Activated T-cell treated with anti-CD3 and anti-CD28 coated beads, Interleukin-2, amount 50 U/mL, for 24 hours (primary cell): ENCODE measurements at places on chromosomes 7 and 10.
A peak's percentile ranks its signal among the peaks of the same experiment; 100 is the strongest.

DNA sequence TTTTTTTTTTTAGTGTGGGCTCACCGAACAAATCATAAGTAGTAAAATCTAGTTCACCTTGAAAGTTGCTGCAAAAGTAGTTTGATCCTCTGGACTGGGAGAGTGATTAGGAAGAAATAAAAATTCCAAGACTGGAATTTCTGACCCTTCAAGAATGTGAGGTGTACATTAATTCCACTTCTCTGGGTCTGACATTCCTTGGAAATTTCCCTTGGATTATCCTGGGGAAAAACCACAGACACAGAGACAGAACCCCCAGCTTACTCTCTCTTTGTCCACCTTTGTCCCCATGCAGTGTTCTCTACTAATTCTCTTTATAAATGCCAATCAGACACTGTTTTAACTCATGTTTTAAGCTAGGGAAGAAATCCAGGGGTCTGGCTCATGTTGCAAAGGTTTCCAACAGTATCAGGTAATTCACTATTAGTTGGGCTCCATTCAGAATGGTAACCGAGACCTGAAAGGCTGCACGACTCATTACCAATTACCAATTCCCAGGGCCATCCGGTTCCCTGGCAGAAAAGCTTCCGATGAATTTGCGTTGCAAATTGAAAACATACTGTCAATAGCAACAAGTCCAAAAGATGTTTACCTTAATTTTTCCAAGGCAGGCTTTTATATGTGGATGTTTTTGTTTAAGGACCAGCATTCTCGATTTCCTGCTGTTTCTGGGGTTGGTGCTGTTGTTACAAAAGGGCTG lies 86.3 kb downstream of the BAMBI start:
- H3K27ac ChIP-seq = no peak overlapping the region
- no peak overlapping the region for H3K4me3 ChIP-seq
- DNase-seq = no peak
- H3K4me1 ChIP-seq = no peaks in the 10 kb centered on the region
- H3K36me3 ChIP-seq = no peaks in the 10 kb centered on the region

- DNase-seq = no peak
- H3K27ac ChIP-seq = no peak overlapping the region
- no peaks in the 10 kb centered on the region for H3K36me3 ChIP-seq
- peaks cover under 1% of the 10 kb centered on the region for H3K4me1 ChIP-seq
These were observed 5.0 kb downstream of the NPC1L1 start for GRCh38 chr7:44536090-44536489.

DNA sequence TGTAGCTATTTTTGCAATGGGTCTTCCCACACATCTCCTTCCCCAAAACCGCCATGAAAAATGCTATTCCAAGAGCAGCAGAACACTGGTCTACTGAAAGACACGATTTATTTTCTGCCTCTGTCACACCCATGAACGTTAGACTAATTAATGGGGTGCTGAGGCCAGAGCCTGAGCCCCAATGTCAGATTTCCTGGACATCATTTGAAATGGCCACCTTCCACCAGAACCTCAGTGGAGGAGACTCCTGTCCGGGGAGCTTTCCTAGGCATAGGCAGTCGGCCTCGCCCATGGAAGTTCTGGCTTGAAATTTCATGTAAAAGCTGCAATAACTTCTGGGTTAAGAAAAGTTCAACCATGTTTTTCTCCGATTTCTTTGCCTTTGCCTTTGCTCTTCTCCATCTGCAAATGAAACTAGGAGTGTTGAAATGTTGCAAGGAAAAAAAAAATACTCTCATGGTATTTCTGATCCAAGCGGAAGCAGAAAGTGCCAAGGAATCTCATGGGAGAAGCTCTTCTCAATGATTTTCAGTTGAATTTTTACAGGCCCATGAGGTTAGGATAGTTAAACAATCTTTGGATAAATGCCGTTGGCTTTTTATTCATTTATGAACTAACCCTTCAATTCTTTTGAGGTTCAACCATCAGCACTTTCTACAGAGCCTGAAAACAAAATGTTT lies 570.8 kb upstream of the MGMT start:
- H3K4me3 ChIP-seq = no peak overlapping the region
- H3K4me1 ChIP-seq = no peaks in the 10 kb centered on the region
- no peaks in the 10 kb centered on the region for H3K27me3 ChIP-seq
- no peak overlapping the region for H3K27ac ChIP-seq

DNA sequence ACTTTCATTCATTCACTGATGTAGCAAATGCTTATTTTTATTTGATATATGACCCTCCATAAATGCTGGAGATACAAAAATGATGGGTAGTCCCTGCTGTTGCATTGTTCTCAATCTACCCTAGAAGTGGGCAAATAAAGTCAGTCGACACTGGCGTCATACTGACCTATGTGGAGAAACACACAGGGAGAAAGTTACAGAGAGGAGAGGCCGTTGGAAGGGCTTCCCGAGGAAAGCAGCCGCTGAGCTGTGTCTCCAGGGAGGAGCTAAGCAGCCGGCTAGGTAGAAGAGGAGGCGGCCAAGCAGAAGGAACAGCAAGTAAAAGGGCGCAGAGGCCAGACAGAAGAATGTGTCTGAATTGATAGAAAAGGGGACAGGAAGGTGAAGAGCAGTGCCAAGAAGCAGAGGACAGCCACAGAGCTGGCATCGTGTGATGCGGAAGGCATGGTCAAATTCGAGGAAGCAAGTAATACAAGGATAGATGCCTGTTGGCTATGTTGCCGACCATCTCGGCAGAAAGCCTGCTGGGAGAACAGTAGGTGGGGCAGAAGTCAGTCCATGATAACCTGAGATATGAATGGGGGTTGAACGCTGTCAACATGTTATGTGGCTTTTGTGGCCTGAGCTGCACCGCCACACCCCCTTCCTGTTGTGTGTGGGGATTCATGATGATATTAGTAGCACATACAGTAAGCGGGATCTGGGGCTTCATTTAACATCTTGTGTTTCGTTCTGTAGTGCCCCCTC lies 25.9 kb downstream of the ST8SIA6 start:
- H3K27ac ChIP-seq = peak overlapping the region; percentile 45
- H3K27me3 ChIP-seq = peaks cover 6% of the 10 kb centered on the region
- H3K36me3 ChIP-seq = no peaks in the 10 kb centered on the region
- DNase-seq = peak; percentile 65

GRCh38 chr10:1166828-1167275 lies 110.7 kb downstream of the WDR37 start:
- H3K4me1 ChIP-seq = no peaks in the 10 kb centered on the region
- H3K4me3 ChIP-seq = no peak overlapping the region
- H3K27me3 ChIP-seq = peaks cover 11% of the 10 kb centered on the region
- no peaks in the 10 kb centered on the region for H3K36me3 ChIP-seq
- no peak for DNase-seq
- no peak overlapping the region for H3K27ac ChIP-seq

DNA sequence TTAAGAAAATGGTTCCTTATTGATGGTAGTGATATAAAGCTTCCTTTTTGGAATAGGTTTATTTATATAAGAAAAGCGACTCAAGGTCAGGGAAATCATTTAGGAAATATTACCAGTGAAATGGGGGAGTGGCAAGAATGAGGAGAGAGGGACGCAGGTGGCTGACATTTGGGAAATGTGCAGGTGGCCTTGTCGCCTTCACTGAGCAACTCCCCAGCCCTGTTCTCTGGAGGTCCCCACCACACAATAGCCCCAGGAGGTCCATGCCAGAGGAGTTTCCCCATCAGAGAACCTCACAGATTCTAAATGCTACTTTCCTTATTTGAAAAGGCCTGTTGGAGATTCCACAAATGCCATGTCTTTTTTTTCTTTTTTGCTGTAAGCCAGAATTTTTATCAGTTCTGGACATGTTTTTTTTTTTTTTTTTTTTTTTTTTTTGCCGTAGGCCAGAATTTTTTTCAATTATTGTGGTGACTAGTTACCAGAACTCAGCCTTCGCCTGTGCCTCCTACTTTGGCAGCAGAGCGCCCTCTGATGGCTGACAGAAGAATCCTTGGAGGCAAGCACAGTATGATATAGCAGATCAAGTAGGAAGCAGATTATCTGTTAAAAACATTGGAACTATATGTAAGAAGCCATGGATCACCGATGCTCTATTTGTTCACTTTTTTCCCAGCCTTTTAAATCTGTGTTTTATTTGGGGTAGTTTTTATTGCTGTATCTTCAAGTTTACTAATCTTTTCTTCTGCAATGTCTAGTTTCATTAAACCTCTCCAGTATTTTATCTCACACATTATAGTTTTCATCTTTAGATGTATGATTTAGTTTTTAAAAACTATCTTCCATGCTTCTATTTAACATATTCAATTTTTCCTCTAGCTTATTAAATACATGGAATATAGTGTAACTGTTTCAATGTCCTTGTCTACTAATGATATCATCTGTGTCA lies 18.6 kb downstream of the OPALIN start:
- peaks cover 13% of the 10 kb centered on the region for H3K4me1 ChIP-seq
- H3K4me3 ChIP-seq = no peak overlapping the region
- no peak overlapping the region for H3K27ac ChIP-seq
- no peaks in the 10 kb centered on the region for H3K36me3 ChIP-seq

- H3K36me3 ChIP-seq = no peaks in the 10 kb centered on the region
- DNase-seq = no peak
These were observed 9.8 kb upstream of the RTKN2 start for GRCh38 chr10:62278441-62278910.

DNA sequence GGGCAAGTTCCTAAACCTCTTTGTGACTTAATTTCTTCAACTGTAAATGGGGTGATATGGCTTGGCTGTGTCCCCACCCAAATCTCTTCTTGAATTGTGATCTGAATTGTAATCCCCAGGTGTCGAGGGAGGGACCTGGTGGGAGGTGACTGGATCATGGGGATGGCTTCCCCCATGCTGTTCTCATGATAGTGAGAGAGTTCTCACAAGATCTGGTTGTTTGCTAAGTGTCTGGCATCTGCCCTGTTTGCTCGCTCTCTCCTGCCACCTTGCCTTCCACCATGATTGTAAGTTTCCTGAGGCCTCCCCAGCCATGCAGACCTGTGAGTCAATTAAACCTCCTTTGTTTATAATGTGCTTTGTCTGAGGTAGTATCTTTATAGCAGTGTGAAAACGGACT lies 177.0 kb downstream of the MYOF start:
- DNase-seq = no peak
- H3K27me3 ChIP-seq = peaks cover 10% of the 10 kb centered on the region
- no peak overlapping the region for H3K27ac ChIP-seq
- H3K36me3 ChIP-seq = peaks cover 21% of the 10 kb centered on the region
- no peaks in the 10 kb centered on the region for H3K4me1 ChIP-seq

DNA sequence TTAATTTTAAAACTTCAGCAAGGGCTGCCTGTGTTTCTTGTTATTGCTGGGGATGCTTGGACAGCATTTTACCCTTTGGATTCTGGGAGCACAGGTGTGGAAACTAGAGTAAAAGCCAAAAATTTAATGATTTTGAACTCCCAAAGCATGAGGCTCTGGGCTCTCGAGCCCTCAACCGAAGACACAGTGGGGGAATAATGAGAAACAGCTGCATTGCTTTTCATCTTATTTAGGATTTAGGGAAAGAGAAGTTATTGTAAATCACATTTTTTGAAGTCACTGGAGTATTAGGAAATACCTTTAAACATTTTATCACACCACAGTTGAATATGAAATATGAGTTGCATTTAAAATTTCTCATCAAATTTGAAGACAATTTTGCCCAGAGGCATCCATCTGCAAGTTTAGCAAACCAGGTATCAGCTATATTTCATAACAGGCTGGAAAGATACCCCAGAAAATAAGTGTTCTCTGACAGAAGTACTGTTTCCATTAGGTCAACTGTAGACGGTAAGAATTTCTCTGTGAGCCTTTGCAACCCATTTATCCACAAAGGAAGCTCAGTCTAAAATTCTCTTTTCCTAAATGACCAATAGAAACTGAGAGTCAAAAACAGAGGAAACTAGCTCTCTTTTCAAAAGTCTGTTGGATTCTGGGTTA lies 290.6 kb upstream of the PHYHIPL start:
- no peak overlapping the region for H3K4me3 ChIP-seq
- H3K4me1 ChIP-seq = no peaks in the 10 kb centered on the region
- H3K27ac ChIP-seq = no peak overlapping the region
- DNase-seq = no peak
- peaks cover 2% of the 10 kb centered on the region for H3K27me3 ChIP-seq

DNA sequence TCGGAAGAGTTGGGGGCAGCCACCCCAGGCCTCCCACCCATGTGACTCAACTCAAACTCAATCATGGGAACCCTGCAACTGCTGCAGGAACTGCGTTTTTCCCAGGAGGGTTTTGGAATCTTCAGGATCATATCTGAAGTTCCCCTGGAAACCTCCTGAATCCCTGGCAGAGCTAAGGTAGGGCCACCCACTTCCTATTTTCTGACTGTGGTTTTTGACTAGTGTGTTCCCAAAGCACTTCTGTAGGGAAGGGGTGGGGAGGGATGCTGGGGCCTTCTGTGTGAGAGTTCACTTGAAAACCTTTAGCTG lies 127.6 kb upstream of the UNC5B start:
- H3K27ac ChIP-seq = no peak overlapping the region
- no peaks in the 10 kb centered on the region for H3K4me1 ChIP-seq
- H3K4me3 ChIP-seq = no peak overlapping the region
- no peaks in the 10 kb centered on the region for H3K36me3 ChIP-seq

- no peaks in the 10 kb centered on the region for H3K27me3 ChIP-seq
- no peak overlapping the region for H3K27ac ChIP-seq
- no peak for DNase-seq
- peaks cover 21% of the 10 kb centered on the region for H3K4me1 ChIP-seq
- H3K4me3 ChIP-seq = no peak overlapping the region
- H3K36me3 ChIP-seq = no peaks in the 10 kb centered on the region
These were observed 60.7 kb upstream of the FOXK1 start for GRCh38 chr7:4621396-4621795.

- no peak overlapping the region for H3K27ac ChIP-seq
- no peak overlapping the region for H3K4me3 ChIP-seq
- no peaks in the 10 kb centered on the region for H3K36me3 ChIP-seq
- no peak for DNase-seq
- H3K27me3 ChIP-seq = no peaks in the 10 kb centered on the region
- H3K4me1 ChIP-seq = peaks cover 5% of the 10 kb centered on the region
These were observed 60.2 kb downstream of the SGCE start for GRCh38 chr7:94595717-94596116.

DNA sequence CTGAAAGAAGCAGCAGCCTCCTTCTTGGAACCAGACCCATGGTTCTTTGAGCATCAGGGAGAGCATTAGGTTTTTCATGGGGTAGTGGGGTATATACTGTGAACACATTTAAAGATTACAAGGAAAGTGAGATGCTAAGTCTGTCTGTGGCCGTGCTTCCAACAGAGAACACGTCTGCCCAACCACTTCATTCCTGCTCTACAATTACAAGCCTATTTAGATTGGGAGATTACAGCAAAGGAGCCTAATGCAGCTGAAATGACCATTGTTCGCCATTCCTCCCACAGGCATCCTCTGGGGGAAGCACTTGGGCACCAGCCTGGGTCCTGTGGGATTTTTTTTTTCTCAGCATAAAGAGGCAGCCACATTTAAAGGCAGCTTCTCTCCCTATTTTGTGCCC lies 536.4 kb downstream of the XPNPEP1 start:
- no peaks in the 10 kb centered on the region for H3K27me3 ChIP-seq
- no peaks in the 10 kb centered on the region for H3K36me3 ChIP-seq
- H3K27ac ChIP-seq = no peak overlapping the region
- H3K4me3 ChIP-seq = no peak overlapping the region

DNA sequence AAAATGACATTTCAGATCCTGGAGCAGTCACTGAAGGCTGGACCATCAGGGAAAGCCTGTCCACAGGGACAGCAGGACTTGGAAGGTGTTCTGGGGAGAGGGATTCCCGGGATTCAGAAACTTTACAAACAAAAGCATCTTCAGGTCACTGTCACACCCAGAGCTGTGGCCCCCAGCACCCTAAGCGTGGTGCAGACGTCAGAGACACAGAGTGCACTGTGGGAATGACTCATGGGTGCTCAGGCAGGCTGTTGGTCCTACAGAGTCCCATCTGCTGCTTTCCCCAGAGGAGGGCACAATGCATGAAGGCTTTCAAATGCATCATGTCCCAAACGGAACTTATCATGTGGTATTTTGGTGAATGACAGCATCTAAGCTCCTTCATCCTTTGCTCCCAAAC lies 13.1 kb upstream of the LRMDA start:
- no peaks in the 10 kb centered on the region for H3K4me1 ChIP-seq
- H3K4me3 ChIP-seq = no peak overlapping the region
- H3K27ac ChIP-seq = no peak overlapping the region
- no peaks in the 10 kb centered on the region for H3K36me3 ChIP-seq
